ENCODE measurements at places on chromosomes 1 and 21.

GRCh38 chr1:110237386-110238152 is 27.5 kb downstream of the KCNC4 start:
- DNase-seq: no peak

- DNase-seq: no peak
Observed at GRCh38 chr1:227886993-227887696, 60.6 kb downstream of the WNT9A start.

DNA sequence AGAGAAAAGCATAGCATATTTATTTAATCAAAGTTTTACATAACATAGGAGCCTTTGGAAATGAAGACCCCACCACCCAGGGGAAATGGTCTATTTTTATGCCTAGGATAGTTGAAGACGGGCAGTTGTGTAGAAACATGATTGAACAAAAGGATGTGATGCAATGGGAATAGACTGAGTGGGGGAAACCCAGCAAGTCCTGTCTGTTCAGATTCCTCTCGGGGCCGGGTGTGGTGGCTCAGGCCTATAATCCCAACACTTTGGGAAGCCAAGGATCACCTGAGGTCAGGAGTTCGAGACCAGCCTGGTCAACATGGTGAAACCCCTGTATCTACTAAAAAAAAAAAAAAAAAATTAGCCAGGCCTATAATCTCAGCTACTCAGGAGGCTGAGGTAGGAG is 298.3 kb downstream of the MATN1 start:
- no peak for DNase-seq

DNA sequence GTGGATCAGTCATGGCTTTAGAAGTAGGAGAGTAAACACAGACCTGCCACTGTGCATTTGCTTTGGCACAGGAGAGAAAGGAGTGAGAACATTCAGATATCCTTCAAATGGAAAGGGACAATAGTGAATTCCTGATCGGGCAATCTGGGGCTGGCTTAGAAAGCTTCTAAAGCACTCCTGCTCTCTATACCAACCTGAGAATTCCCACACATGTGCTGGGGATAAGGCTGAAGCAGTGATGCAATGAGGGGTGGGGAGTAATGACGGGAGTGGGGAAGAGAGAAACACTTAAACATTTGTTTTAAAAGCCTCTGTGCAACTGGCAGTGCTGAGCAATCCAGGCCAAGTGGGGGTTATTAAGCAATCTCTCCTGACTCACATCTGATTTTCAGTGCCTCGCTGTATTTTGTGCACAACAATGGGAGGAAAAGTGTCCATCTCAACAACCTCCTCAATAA is 108.8 kb downstream of the KIAA0319L start:
- no peak for DNase-seq

- DNase-seq: no peak
Observed at GRCh38 chr1:41792485-41792770, 126.3 kb downstream of the HIVEP3 start.

All from KBM-7 (cell line).